Vagina (tissue), 2 donors: ENCODE measurements at places on chromosomes 3 and 15.
A peak's percentile ranks its signal among the peaks of the same experiment; 100 is the strongest.

GRCh38 chr15:42605796-42606195, 30.4 kb downstream of the STARD9 start:
- no peak for DNase-seq

- no peak for DNase-seq
Measured at GRCh38 chr3:25910997-25911396, 121.1 kb downstream of the OXSM start.

DNA sequence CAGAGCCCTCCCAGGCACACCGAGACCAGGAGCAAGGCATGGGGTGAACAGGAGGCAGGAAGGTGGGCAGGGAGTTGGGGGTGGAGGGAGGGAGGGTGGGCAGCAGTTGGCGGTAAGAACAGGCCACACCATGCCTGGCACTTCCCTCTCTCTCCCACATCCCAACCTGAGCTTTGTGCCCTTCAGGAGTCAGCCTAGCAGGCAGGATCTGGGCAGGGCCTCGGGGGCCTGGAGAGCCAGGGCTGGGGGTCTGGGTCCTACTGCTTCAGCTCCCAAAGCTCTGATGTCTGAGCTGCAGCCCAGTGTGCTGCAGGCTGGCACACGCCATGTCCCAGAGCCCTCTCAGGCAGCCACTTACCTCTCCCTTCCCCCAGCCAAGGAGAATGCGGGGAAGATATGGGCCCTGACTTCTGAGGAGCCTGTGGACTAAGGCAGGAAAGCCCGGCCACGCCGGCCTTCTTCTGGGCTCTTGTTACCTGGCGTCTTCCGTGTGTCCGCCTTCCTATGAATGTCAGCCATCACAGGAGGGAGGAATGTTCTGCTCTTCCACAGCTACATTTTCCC, 2.9 kb upstream of the MYL3 start:
- no peak for DNase-seq

GRCh38 chr15:48721061-48721810, 75.7 kb upstream of the FBN1 start:
- no peak for DNase-seq

DNA sequence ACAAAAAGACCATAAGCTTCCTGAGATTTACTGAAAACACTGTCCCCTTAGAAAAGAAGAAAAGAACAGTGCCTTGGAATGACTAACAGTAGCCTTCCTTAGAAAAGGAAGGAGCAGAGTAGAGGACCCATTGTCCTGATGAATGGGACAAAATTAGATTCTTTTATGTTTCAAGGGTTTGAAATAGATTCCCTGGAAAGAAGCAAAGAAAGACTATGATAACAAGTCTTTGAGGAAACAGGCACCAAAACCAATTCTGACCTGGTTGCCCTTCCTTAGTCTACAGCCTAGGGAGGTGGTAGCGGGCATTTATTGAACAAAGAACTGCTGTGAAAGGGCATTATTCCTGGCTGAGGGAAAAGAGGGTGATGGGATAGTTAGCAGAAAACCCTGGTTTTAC, 1024.8 kb downstream of the TBL1XR1 start:
- no peak for DNase-seq

DNA sequence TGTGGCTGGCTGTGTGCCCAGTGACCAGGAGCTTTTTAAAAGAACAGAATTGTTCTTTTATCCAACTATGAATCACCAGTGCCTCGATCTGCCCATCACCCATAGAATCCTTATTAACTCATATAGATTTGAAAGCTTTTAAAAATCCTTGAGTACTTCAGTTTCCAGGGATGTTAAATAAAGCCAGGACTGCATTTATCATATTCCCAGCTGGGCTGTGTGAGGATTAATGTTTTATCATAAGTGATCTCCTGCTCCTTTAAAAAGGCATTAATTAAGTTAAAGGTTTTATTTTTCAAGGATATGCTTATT, 234.0 kb downstream of the MYRIP start:
- DNase-seq: no peak

DNA sequence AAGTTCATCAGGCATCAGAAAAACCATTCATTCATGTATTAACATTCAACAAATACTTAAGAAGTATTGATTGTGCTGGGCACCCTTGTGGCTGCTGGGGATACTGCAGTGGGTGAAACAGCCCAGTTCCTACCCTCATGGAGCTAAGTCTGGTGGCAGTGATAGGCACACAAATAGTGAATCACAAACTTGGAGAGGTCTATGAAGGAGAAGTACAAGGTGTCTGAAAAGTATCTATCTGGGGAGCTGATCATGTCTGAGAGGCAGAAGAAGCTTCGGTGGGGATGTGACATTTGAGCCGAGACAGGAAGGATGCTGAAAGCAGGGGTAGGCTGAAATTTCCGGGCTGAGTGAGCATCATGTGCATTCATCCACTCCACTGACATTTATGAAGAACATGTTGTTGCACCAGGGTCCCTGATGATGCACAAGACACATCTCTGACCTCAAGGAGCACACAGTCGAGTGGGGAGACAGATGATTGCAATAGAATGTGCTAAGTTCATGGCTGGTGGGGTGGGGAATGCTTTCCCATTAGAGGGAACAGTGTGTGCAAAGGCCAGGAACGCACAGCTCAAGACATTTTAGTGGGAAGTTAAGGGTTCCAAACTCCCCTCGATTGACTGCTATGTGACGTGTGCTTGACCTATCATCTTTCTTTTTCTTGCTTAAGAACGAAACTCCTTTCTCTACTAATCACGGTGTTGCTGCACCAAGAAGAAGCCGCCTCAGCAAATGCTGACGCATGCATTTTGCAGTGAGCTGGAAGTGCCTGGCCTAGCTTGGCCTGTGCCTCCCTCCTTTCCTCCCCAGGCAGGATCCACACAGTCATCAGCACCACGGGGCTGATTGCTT, 309.1 kb upstream of the ICE2 start:
- no peak for DNase-seq

GRCh38 chr3:20589275-20589674, 403.3 kb upstream of the SGO1 start:
- no peak for DNase-seq

GRCh38 chr15:73569361-73569760, 63.8 kb downstream of the NPTN start:
- no peak for DNase-seq

GRCh38 chr3:176590722-176591121, 606.6 kb downstream of the TBL1XR1 start:
- no peak for DNase-seq

GRCh38 chr3:126782536-126782935, 78.5 kb downstream of the CHCHD6 start:
- DNase-seq: no peak

DNA sequence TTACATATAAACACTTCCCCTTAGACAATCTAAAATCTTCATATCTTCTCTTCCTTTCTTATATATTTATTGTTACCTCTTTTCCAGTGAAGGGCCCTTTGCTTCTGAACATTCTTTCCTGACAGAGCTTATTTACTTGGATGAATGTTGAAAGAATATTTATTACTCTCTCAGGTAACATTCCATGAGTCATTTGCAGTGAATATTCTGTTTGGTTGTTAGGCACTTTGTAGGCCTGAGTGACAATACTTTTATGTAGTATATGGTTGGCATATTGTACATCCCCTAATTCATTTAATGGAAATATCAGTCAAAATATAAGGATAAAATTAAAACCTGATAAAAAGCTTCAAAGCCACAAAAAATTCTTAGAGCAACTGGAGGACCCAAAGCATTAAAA, 260.9 kb upstream of the KCNMB2 start:
- DNase-seq: no peak

GRCh38 chr3:185746470-185746869, 78.4 kb downstream of the IGF2BP2 start:
- DNase-seq: no peak

GRCh38 chr15:90742087-90742486, 24.9 kb downstream of the BLM start:
- DNase-seq: no peak

- no peak for DNase-seq
Measured at GRCh38 chr15:63610209-63610841, 13.1 kb downstream of the FBXL22 start.

DNA sequence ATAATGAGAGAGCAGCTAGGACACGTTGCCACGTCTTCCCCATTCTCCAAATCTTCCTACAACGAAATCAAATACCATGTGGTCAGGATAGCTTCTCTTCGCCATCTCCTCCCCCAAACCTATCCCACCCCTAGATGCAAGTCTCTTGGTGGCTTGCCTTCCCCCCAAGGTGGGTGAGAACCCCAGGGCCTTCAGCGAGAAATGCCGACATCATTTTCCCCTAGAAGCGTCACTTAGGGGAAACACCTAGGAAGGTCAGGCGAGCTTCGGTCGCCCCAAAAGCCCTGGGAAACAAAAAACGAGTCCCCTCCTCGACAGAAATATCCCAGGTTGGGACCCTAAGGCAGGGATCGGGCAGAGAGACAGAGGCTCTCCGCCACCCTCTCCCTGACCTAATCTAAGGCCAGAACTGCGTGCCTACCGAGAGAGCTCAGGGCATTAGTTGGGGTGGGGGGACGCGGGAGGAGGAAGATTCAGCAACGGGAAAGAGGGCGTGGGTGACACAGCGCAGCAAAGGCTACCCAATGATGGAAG, 502 bp downstream of the DPH3 start:
- no peak for DNase-seq

DNA sequence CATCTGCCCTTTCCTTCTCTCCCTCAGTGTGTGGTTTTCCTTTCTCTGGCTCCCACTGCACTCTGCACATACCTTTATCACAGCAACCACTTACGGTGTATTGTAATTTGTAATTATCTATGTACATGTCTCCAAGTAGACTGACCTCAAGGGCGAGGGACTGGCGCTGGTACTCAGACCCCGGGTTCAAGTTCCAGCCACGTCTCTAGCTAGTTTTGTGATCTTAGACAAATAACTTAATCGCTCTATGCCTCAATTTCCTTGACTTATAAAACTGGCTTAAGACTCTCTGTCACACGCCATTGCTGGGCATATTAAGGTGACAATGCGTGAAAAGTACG, 607 bp upstream of the SENP2 start:
- DNase-seq: peak; percentile 87

GRCh38 chr3:159672728-159673688, 315.6 kb upstream of the IL12A start:
- no peak for DNase-seq

DNA sequence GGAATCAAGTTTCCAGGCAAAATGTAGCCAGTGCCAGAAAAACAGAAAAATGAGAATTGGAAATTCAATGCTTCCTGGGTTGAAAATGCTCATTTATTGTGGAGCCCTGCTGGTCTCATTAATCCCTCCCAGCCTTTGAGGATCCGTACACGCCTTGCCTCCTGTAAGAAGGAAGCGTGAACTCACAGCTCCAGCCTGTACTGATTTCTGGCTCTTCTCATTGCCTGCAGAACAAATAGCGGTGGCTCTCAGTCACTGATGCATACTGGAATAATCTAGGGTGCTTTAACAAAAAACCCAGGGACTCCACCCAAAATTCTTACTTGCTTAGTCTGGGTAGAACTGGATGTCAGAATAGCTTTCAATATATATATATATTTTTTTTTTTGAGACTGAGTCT, 29.3 kb upstream of the SLC24A5 start:
- DNase-seq: no peak

DNA sequence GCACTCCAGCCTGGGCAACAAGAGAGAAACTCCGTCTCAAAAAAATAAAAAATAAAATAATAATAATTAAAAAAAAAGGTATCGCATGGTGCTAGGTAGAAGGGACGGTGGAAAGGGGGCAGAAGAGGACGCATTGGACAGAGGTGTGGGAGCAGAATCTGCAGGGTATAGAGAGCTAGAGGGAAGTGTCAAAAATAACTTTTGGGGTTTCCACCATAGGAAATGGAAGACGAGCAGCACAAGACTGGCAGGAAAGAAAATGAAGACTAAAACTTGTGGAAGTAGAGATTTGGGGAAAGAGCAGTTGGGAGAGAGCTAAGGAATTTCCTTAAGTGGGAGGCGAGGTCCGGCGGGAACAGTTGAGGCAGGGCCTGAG, 585 bp upstream of the MKRN2 start:
- no peak for DNase-seq
